Skeletal muscle cell (primary cell): ENCODE measurements at places on chromosomes 4 and X.

DNA sequence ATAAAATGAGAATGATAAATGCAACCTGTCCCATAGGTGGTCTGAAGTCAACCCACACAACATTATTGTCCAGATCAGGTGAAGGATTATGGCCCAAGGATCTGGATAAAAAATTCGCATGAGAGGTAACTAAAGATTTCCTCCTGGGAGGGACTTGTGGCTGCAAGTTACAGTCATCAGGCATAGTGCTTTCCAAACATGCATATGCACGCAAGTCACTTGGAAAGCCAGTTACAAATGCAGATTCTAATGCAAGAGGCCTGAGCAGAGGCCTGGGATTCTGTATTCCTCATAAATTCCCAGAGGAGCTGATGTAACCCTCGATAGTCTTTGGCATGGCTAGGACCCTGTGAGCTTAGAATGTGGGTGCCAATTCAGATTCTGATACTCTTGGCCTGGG, 21.1 kb downstream of the HS3ST1 start:
- no peak for DNase-seq

GRCh38 chrX:113212052-113212451, 371.4 kb upstream of the AMOT start:
- DNase-seq: no peak

DNA sequence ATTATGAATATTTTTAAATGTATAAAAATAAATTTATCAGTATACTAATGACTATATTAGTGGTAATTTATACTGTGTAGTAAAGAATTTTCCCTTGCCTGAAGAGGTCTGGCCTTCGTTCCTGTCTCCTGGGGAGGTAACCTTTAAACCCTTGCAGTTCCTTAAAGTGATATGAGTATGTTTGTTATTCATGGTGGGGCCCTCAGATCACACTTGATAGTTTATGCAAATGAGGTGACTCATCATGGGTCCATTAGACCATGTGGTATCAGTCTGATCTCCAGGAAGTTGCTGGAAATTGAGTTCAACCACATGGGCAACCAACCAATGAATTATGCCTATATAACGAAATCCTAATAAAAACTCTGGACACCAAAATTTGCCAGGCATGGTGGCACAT, 904.1 kb downstream of the RPA4 start:
- DNase-seq: no peak

DNA sequence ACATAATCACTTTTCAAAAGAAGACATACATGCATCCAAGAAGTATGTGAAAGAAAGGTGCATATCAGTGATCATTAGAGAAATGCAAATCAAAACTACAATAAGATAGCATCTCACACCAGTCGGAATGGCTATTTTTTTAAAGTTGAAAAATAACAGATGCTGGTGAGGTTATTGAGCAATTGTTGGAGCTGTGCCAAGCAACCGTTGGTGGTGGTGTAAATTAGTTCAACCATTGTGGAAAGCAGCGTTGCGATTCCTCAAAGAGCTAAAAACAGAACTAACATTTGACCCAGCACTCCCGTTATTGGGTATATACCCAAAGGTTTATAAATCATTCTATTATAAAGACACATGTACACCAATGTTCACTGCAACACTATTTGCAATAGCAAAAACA, 14.2 kb downstream of the COX7B2 start:
- no peak for DNase-seq

DNA sequence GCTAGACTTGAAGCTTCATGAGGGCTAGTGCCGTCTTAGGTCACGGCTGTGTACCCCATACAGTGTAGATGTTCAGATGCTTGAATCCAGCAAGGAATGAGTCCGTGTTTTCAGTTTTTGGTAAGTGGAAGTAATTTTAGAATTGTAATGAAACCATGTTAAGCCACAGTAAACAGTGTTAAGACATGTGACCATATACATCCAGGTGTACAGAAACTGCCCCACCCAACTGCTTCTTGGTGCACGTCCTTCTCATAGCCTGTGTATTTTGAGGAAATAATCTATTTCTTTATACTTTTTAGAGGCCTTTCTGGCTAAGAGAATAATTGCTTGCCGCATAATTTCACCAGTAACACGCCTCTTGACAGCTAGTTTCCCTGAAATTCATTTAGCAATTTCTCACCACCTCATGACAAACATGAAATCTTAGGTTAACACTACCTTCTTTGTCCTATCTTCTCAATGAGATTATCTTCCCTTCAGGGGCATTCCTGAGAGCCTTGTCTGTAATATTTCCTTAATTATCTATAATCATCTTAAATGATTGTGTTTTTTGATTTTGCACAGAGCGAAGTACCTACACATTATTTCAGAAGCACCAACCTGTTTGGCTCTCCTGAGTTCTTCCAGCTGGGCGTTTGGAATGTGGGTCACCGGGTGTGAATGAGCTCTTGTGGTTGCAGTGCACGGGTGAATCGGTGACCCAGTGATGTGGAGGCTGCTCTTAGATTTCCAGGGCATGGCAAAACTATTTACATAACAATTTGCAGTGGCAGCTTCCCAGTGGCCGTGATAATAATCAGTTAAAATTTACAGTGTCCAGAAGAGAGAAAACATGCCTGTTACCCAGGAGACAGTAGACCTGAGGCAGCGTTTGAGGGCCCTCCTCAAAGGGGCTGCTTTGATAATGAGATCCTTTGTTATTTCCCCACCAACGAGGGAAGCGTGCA, 50.2 kb upstream of the TADA2B start:
- DNase-seq: no peak
